ENCODE measurements at places on chromosomes 16 and 17.
A peak's percentile ranks its signal among the peaks of the same experiment; 100 is the strongest.

DNA sequence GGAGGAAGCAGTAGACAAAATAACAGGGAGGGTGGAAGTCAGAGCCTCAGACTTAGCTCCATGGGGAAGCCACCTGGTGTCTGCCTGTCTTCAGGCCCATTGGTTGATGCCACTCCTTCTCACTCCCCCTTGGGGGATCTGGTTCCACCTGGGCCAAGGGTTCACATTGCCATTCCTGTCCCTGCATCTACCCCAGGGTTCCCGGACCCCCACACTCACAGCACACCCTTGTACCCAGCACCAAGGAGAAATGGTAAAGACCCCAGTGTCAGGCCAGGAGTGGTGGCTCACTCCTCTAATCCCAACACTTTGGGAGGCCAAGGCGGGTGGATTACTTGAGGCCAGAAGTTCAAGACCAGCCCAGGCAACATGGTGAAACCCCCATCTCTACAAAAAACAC lies 1.0 kb upstream of the CA7 start:
- DNase-seq, result no peak

- DNase-seq, result no peak
Observed at GRCh38 chr16:81446907-81447268, 2.3 kb downstream of the CMIP start.

DNA sequence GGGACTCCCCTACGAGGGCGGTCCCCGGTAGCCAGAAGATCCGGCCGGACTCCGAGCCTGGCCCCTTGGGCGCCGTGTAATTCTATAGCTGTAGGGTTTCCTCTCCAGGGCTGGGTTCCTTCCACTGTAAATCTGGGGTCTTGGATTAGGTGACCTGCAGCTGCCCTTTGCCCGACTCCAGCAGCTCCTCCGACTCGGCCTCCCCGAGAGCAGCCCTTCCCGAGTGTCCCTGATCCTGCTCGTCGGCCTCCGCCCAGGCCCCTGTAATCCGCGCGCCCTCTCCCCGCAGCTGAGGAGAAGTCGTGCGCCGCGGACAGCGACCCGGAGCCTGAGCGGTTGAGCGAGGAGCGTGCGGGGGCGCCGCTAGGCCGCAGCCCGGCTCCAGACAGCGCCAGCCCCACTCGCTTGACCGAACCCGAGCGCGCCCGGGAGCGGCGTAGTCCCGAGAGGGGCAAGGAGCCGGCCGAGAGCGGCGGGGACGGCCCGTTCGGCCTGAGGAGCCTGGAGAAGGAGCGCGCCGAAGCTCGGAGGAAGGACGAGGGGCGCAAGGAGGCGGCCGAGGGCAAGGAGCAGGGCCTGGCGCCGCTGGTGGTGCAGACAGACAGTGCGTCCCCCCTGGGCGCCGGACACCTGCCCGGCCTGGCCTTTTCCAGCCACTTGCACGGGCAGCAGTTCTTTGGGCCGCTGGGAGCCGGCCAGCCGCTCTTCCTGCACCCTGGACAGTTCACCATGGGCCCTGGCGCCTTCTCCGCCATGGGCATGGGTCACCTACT lies 5.5 kb downstream of the TBX2 start:
- no peak for DNase-seq

GRCh38 chr16:85924675-85925074 lies 25.7 kb downstream of the IRF8 start:
- no peak for DNase-seq

DNA sequence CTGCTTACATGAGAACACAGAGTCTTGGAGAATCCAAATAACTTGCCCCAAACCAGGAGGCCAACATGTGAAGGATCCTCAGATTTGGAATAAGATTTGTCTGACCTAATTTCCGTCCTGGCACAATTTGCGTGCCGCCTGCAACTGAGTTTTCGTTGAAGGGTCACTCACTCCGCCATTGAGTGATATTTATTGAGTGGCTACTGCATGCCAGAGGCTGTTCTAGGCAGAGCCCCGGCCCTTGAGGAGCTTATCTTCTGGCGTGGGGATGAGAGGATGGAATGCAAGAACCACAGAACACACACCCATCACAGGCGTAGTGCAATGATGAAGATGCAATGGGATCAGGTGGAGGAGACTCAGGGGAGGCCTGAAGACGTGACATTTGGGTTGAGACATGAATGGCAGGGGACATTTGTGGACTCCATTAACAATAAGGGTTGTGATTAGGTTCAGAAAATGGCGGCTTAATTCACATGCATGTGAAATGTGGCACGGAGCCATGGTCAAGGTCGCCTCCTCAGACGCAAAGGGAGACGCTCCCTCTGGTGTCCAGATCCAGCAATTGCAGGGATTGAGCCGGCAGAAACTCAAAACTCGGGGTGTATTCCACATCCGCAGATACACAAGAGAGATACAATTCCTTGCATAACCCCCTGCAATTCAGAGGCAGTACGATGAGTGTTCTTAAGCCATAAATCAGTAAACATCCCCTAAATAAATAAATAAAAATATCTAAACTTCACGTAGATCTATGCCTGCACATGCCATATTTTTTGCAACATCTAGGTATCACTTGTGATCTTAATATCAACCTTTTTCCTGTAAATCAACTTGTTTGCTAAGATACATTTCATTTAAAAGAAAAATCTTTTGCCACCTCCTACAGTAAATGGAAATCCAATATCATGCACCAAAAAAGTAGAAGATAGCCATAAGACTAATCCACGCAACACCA lies 57.9 kb upstream of the CACNG4 start:
- DNase-seq, result peak; percentile 86

DNA sequence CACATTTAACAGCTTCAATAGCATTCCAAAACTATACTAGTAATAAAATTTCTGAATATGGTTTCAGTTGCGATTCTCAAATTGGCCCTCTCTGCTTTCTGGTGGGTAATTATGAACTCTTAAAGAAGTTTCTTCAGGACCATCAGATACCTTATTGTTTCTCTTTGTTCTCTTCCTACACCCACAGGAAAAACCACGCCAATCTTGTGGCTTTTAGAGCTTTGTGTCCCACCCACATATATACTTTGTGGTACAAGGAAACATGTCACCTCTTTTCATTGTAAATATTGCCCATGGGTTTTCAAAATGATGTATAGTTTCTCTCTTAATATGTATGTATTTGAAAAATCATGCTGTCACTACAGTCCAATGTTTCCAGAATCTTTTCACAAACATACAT lies 12.1 kb downstream of the ABCA9 start:
- DNase-seq, result no peak

GRCh38 chr17:62901544-62901943 lies 64.5 kb upstream of the TANC2 start:
- no peak for DNase-seq

- peak; percentile 15 for DNase-seq
Observed at GRCh38 chr17:42920922-42921321, 20.3 kb downstream of the G6PC1 start.

GRCh38 chr17:30520882-30521281 lies 43.7 kb downstream of the GOSR1 start:
- DNase-seq, result no peak

DNA sequence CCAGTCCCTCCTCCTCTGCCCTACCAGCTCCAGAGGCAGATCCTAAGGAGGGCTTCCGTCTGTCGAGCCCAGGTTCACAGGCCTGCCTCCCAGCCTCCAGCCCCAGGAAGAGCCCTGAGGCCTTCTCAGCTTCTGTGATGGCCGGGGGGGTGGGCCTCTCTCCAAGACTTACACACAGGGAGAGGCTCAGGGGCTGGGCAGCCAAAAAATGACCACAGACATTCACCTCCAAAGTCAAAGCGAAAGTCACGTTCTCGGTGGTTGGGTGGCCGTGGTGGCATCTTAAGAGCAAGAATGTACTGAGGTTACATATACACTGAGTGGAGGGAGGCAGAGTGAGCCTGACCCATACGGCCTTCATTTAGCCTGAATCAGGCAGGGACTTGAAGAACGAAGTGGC lies 119.1 kb downstream of the CCDC182 start:
- no peak for DNase-seq

DNA sequence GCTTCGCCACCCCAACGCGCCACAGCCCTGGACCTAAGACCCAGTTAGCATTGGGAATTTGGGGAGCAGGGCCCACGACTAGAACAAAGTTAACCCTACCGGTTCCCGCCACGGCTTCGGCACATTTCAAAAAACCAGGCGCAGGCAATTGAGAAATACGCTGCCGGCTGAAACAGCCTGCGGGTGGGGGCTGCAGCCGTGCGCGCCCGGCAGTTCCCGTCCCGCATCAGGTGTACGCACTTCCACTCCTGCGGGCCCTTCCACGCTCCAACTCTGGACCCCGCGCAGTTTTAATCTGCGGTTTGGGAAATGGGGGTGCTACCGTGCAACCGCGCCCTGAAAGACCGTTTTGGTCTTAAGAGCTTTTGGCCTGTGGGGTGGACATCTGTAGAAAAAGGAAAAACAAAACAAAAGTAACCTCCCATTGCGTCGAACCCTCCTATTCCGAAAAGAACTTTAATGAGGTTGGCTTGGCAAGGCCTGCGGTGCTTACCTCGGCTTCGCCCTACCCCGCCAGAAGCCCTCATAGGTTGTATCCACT lies 7.1 kb downstream of the IRX5 start:
- no peak for DNase-seq

- DNase-seq, result no peak
Observed at GRCh38 chr16:88535857-88536222, 34.4 kb upstream of the ZC3H18 start.

GRCh38 chr17:29115435-29115834 lies 64.8 kb downstream of the MYO18A start:
- DNase-seq, result no peak

GRCh38 chr16:24382762-24383407 lies 126.8 kb downstream of the CACNG3 start:
- DNase-seq, result no peak

All from psoas muscle (tissue), 8 donors.